ENCODE measurements at places on chromosomes 11 and 22. TPM values are rescaled to one million over a fixed set of nuclear protein-coding genes. Genes with fewer than 3 reads are reported as not detected.

DNA sequence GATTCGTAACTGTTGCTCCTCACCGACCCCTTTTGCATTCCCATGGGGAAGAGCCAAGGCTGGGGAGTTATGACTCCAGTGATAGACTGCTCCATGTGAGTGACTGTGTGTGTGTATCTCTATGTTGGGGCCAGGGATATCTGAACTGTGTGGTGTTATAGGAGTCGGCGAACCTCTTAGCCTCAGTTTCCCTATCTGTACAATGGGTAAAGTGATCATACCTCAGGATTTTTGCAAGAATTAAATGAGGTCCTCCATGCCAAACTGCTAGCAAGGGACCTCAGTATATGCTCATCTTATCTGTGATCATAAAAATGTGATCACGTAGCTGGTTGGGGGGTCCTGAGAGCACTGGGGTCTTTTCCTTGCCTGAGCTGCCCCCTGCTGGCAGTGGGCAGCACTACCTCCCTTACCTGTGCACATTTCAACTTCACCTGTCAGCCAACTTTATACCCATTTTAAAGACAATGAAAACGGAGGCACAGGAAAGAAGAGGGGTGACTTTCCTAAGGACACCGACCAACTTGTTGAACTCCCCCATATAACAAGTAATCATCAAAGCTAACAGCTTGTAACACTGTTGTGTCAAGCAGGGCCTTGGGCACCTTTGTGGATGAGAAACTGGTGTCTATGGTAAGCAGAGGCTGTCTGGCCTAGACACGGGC, 1.4 kb upstream of the DPP3 start:
- peak; percentile 36 for DNase-seq

- DNase-seq, result no peak
These were observed 92.9 kb downstream of the DYNC2H1 start for GRCh38 chr11:103202048-103202651.

- no peak for DNase-seq
These were observed 114.2 kb upstream of the NAV2 start for GRCh38 chr11:19598456-19598855.

DNA sequence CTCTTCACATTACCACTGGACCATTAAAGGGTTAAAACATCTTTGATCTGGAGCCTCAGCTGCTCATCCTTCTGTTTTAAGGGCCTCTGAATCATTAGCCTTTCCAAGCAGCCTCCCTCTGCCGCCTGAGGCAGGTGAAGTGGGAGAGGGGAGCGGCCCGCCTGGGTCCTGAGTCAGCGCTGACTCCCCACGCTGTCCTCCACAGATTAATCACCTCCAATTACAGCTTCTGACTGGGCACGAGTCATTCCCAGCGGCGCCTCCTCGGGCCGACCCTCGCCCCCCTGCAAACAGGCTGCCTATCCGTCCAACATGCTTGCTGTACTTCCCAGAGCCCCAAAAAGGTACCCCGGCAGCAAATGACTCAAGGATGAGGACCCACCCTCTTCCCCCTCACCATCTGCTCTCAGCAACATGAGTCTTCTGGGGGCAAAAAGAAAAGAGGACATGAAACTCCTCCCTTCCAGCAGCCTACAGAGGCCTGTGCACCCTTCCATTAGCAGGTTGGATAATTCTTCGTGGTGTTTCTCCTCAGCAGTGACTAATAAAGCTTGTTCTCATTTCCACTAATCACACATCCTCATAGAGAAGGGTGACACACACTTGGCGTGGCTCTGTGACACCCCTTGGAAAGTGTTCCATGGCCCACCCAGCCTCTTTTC, 44.3 kb upstream of the JAM3 start:
- no peak for DNase-seq

- peak; percentile 67 for DNase-seq
These were observed 6.6 kb upstream of the MS4A12 start for GRCh38 chr11:60485987-60486386.

GRCh38 chr22:37196539-37197450, 8.7 kb upstream of the C1QTNF6 start:
- peak; percentile 64 for DNase-seq

- no peak for DNase-seq
These were observed 442.1 kb upstream of the CCDC90B start for GRCh38 chr11:83728281-83728680.

GRCh38 chr11:203056-203944, 3.9 kb downstream of the BET1L start:
- DNase-seq, result no peak

DNA sequence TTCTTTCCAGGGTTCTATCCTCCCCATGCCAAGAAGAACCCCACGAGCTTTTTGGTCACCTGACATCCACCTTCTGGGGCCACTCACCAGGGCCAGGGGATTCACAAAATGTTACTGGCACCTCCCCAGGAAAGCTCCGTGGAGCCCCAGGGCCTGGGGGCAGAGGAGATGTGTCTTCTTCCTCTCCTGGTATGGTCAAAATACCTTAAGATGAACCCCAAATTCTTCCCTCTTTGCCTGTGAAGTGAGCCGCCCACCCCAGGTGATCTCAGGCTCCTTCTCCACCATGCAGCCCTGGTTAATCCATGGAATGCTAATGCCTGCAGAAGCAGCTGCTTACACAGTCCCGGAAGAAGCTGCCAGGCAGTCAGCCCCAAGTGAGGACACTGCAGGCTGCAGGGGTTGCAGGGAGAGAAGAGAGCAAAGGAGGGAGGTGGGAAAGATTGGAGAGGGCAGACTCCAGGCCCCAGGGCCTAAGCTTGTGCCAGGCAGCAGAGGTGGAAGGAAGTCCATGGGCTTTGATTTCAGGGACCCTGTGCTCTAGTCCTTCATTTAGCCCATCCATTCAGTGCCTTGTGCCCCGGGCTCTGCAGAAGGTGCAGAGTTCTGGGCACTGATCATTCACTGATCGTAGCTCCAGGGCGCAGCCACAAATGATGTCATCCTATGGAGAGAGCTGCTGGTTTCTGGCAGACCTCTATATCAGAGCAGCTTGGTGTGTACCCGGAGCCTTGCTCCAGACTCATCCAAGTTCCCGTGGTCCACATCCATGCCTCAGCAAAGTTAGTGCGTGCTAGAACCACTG, 127.9 kb upstream of the NECTIN1 start:
- DNase-seq, result no peak

DNA sequence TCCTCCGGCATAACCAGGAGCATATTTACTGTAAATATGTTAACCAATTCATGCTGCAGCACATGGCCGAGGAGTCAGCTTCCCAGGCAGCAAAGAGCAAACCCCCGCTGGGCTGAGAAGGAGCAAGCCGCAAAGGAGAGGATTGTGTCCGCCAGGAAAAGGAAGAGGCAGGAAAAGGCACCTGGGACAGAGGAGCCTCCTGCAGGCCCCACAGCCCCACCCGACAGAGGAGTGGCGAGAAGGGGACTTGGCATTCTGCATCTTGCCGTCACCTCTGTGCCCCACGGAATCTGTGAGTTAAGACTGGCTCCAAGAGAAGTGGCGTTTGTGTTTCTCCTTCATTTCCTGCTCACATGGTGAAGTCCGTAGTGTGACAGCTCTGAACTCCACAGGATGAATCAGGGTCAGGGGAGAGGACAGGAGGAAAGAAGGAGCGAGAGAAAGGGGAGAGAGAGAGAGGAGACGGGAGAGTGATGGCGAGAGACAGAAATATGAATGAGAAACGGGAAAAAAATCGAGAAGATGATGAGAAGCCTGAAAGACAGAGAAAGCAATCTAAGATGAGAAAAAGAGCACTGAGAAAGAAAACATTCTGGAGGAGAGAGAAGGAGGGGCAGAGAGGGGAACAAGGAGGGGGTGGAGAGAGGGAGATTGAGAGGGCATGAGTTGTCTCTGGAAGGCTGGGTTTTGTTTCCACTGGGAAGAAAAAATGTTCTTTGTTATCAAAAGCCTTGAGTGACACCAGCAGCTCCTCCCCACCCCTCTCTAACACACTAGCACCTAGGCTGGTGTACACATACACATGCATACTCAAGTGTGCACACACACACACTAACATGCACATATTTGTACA, 489.6 kb downstream of the MN1 start:
- DNase-seq, result no peak

- DNase-seq, result no peak
These were observed 4.4 kb downstream of the CAT start for GRCh38 chr11:34443136-34443535.

GRCh38 chr11:12540913-12541582, 133.2 kb upstream of the TEAD1 start:
- no peak for DNase-seq

DNA sequence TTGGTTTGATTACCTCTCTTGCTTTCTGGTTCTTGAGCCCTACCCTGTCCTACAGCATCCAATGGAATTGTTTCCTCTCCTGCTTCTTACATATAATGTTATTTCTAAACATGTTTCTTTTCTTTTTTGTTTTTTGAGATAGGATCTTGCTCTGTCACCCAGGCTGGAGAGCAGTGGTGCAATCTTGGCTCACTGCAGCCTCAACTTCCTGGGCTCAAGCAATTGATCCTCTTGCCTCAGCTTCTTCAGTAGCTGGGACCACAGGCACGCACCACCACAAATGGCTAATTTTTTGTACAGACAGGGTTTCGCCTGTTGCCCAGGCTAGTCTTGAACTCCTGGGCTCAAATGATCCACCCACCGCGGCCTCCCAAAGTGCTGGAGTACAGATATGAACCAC, 105.9 kb downstream of the SGSM3 start:
- DNase-seq, result no peak

DNA sequence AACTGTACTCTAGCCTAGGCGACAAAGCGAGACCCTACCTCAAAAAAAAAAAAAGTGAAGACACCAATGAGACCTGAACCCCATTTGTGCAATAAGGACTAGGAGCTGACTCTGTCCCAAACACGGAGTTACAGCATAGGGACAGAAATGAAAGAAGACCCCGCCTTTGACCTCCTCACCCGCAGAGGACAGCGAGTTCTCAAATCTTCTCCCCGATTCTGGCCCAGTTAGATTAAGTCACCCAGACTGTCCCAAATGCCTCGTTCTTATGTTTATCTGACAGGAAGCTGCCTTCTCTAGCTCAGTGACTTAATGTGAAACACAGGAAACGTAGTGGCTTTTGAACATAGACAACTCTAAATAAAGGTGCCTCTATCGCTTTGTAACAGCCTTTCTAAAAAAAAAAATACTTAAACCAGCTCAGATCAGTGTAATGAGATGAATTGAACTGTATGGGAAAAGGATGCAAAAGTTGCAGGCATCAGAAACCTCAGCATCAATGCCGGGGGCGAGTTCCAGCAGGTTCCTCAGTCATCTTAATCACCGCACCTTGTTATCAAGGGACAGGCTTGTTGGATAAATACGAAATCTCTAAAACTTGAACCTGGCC, 10.6 kb downstream of the MYH9 start:
- no peak for DNase-seq

DNA sequence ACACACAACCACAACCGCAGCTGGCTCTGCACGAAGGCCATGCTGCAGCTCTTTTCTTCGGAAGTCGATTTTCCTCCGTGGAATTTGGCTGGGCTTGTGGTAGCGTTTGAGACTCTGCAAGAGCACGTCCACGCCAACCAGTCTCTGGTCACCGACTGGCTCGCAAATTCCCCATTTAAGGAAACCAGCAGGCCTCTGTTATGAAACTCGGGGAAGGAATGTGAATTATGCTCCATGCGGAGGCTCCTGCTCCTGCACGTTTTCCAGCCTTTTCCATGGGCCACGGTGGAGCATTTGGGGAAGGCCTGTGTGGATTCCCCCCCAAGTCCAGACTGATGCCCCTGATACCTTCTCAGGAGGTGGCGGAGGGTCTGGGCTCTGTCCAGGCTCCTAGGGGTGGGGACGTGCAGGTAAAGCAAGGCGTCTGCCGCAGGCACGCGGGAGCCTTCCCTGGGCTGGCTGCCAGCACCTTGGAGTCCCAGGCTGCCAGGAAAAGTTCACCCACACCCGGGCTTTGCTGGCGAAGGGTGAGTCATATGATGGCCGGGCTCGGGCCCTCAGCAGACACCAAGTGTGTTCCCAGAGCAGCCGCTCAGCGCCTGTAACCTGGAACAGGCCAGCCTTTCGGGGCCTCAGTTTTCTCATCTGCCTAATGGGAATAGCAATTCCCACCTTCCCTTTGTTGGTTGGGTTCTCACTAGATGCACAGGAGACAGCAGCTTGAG, 41.9 kb downstream of the LRP5 start:
- DNase-seq, result peak; percentile 94

GRCh38 chr11:99244613-99245012, 223.9 kb downstream of the CNTN5 start:
- no peak for DNase-seq

GRCh38 chr11:60946601-60947264, 5.2 kb downstream of the SLC15A3 start:
- DNase-seq, result no peak

- DNase-seq, result no peak
These were observed 11.6 kb downstream of the TOLLIP start for GRCh38 chr11:1297576-1298473.

DNA sequence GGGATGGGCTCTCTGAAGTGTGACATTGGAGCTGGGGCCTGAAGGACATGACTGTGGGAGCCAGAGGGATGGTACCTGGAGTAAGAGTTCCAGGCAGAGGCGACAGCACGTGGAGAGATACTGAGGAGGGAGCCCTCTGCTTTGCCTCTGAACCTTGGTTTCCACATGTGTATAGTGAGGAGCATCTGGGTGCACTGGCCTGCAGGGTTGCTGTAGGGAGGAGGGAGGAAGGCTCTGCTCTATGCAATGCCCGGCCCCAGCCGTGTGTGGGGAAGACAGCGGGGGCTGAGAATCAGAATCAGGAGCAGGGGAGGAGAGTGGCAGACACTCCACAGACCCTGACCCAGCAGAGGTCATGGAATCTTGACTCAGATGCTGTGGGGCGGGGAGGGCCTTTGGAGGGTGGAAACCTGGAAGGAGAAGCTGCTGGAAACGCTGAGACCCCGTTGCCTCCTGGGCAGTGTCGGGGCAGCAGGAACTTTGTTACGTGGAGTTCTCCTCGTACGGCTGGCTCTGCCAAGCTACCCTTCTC, 4.0 kb downstream of the SCYL1 start:
- DNase-seq, result no peak

DNA sequence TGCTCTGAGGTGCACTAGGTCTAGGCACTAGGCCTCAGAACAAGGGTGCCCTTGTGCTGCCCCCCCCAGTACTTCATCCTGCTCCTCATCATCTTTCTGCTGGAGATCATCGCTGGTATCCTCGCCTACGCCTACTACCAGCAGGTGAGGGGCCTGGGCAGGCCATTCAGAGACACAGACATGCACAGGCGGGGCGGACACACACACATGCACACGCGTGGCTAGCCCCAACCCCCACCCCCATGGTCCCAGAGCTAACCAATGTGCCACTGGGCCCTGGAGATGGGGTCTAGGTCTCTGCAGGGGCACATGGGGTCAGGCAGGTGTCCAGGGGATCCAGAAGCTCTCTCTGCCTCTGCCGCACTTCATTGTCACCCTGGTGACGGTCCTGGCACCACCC, 3.9 kb downstream of the CD151 start:
- DNase-seq, result no peak

Gene CPT1B
- total RNA-seq, result 72.6 TPM

Gene IGLL1
- total RNA-seq, result not detected

Gene OR52E8
- not detected for total RNA-seq

Gene ELF5
- not detected for total RNA-seq

Gene HOATZ
- not detected for total RNA-seq

Gene OVCH2
- total RNA-seq, result not detected

Gene KDM4D
- 0.68 TPM for total RNA-seq

Measured in Calu3 (cell line).